Right cardiac atrium (tissue), 5 donors: ENCODE measurements at places on chromosomes 3 and 15.

DNA sequence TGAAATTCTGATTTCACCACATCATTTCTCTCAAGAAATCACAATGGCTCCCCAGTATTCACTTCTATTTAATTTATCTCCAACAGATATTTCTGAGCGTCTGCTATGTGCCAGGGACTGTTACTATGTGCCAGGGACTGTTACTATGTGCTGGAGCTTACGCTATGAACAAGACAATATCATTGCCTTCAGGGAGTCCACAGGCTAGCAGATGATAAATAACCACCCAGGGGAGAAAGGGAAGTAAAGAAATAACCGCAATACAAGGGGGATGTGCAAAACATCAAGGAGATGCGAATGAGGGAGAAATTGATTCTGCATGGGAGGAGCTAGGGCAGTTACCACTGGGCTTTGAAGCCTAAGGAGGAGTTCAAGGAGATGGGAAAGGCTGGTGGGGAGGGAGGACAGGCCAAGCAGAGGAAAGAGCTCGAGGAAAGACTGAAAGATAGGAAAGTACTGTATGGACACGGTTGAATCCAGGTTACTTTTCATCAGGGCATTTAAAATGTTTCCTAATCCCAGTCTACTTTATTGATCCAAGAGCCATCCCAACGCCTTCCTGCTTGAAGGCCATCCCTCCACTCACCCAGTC lies 2.5 kb downstream of the THSD4 start:
- DNase-seq = no peak

GRCh38 chr3:17765819-17766472 lies 23.5 kb upstream of the TBC1D5 start:
- DNase-seq = no peak

DNA sequence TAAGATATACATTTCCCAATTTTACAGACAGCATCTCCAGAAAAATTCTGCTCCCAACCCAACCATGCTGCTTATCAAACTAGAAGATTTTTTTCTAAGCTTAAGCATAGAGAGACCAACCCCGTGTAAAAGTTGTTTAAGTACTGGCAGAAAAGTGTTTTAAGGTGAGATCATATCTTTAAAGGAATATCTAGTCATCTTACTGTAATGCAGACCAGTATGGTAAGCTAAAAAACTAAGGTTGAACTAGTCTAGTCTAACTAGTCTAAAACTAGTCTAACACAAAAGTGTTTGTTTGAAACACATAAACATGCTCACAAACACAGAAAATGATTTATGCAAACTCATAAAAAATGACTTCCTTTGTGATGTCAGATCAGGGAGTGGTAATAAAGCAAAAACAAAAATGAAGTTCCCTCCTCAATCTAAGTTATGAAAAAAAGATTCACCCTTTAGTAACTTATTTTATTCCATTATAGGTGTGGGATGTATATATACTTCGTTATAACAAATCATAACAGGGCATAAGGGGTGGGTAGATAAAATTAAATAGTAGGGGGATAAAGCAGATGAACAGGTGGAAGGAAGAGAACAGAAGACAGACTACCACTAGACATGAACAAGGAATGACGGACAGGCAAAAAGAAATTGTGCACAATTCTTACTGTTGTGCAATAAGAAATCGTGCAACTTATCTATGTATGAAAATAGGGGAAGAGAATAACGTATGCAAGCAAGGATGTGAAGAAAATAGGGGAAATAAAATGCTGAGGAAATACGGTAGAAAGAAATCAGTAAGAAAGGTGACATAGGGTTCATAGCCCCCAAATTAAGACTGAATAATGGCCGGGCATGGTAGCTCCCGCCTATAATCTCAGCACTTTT lies 10.0 kb downstream of the MYO5A start:
- no peak for DNase-seq

- DNase-seq = no peak
Observed at GRCh38 chr15:52805351-52806283, 15.5 kb upstream of the ONECUT1 start.

- no peak for DNase-seq
Observed at GRCh38 chr3:99875581-99875928, 57.9 kb downstream of the CMSS1 start.

GRCh38 chr15:74373731-74374647 lies 6.5 kb upstream of the CYP11A1 start:
- peak; percentile 98 for DNase-seq

DNA sequence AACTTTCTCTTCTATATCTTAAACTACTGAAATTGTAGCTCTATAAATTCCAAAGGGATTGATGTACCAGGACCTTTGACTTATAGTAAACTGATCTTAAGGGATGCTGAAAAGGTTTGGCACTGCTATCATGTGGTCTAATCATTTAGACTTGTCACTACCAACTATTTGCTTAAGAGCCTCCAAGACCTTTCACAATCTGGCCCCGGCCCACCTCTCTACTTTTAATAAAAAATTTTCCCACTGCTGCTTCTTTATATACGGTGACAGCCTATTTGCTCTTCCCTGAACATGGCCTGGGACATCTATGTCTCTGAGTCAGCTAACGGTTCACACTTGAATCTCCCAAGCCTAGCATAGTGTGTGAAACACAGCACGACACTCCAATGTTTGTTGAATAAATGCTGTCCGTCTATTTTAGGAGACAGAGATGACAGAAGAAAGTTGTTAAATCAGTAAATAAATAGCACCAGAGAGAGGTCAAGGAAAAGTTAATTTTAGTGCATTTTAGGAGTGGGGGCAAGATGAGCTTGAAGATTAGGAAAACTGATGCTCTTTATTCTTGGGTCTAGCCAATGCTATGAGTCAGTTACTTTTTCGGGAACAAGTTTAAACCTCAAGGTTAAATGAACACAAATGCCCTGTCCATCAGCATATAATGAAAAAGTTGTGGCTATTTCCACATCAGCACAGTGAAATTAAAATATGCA lies 212.9 kb downstream of the TIGIT start:
- no peak for DNase-seq

GRCh38 chr3:126207166-126207565 lies 26.8 kb upstream of the ALDH1L1 start:
- no peak for DNase-seq

GRCh38 chr3:177131927-177132636 lies 65.2 kb downstream of the TBL1XR1 start:
- no peak for DNase-seq

DNA sequence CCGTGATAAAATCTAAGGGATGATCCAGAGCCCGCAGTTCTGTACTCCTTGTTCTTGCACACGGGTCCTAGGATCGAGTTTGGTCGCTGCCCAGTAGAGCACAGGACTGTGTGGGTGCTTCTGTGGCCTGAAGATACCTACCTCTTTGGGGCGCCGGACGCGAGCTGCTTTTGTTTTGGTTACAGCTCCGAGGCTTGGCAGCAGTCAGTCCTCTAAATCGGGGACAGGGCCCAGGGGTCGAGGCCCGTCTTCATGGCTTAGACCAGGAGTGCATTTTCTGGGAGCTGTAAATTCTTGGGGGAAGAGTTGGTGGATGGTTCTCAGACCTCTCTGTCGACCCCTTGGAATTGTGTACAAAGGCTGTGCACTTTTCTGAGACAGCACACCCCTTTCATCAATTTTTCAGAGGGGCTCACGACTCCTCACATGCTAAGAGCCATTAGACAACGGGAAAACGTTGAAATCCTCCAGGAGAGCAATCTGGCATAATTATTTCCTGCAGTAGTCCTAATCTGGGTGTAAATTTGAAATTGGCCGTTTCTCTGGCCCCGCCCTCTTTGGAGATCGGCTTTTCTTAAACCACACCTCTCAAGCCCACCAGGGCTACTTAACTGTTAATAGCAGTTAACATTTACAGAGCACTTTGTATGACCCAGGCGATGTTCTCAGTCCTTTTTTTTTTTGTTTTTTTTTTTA lies 928 bp downstream of the CEP97 start:
- DNase-seq = peak; percentile 29

DNA sequence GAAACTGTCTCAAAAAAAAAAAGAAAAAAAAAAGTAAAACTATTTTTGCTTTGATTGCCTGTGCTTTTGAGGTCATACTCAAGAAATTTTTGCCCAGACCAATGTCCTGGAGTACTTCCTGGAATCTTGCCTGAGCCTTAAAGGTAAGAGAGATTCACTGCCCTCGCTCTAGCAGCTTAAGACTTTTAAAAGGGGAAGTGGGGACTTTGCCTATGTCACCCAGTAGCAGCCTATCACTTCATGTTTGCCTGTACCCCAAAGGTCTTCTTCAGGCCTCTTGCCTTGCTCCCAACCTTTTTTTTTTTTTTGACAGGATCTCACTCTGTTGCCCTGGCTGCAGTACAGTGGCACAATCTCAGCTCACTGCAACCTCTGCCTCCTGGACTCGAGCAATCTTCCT lies 18.9 kb upstream of the GOLGB1 start:
- DNase-seq = no peak

DNA sequence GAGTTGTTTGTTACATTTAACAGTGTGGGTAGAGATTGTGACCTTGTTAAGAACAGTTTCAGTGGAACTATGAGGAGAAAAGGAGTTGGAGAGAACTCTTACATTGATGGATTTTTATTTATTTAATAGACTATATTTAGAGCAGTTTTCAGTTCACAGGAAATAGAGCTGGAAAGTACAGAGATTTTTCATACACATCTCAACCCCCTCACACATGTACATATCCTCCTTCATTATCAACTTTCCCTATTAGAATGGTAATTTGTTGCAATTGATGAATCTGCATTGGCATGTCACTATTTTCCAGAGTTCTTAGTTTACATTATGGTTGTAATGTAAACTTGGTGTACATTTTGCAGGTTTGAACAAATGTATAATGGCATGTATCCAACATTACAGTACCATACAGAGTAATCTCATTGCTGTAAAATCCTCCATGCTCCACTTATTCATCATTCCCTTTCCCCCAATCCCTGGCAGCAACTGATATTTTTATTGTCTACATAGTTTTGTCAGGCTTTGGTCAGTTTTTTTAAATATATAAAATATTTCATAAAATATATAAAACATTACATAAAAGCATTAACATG lies 756.6 kb upstream of the DPPA4 start:
- no peak for DNase-seq

DNA sequence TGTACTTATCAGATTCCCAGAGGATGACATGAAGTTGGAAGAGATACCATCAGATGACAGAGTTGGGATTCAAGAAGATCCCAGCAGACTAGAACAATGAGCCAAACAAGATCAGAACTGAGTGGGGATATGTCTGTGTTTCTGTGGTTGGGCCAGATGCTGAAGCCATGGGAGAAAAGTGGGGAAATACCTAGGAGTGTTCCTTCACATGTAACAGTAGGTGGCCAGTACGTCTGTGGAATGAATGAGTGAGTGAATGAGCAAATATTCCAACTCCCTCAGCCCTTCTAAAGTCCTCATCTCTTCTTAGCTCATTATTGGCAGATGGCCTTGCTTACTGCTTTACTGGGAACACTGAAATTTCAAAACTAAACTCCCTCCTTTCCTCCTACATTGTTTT lies 32.2 kb upstream of the GREM1 start:
- no peak for DNase-seq

GRCh38 chr15:82228750-82229149 lies 33.8 kb downstream of the EFL1 start:
- DNase-seq = no peak

DNA sequence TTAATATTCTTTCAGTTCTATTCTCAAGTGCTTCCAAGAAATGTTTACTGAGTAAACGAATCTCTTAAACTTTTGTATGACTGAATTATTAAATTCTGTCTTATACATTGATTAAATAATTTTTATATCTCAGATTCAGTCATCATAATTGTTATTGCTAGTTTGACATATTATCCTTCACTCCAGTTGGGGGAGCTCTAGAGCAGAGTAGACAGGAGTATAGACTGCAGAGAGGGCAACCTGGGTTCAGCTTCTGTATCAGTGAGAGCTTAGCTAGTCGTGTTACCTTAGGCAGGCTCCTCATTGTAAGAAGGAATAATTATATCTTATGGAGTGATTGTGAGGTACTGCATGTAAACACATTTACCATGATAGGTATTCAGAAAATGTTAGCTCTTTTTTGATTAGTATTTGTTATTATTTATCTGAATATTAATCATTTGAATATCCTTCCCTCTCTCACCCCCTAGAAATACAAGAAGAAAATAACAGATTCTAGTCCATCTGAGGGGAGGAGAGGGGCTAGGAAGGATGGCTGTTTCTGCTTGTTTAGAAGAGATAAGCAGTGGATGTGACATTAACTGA lies 31.0 kb upstream of the ZCWPW2 start:
- DNase-seq = no peak

GRCh38 chr15:31236184-31237042 lies 90.2 kb upstream of the KLF13 start:
- peak; percentile 78 for DNase-seq

- no peak for DNase-seq
Observed at GRCh38 chr3:30873671-30874070, 20.8 kb downstream of the GADL1 start.

GRCh38 chr3:5330152-5330810 lies 142.8 kb downstream of the EDEM1 start:
- no peak for DNase-seq

GRCh38 chr3:155031186-155031585 lies 48.9 kb upstream of the MME start:
- DNase-seq = no peak

- no peak for DNase-seq
Observed at GRCh38 chr3:98972720-98973119, 71.2 kb upstream of the DCBLD2 start.

DNA sequence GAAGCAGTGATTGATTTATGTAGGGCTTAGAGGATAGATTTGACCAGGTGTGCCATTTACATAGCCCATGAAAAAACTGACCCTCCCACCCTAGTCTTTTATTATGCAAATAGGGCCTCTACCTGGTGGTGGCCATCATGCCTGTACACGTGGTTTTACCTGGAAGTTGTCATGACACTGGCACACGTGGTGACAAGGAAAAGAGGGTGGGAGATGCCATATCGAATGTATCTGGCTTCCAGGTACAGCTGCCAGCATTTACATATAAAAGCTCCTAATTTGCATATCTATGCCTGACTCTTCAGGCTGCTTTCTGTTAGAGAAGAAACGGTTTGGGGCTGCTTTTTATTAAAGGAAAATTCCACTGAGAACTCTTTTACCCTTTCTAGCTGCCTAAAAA lies 35.0 kb upstream of the DNAJC13 start:
- no peak for DNase-seq

DNA sequence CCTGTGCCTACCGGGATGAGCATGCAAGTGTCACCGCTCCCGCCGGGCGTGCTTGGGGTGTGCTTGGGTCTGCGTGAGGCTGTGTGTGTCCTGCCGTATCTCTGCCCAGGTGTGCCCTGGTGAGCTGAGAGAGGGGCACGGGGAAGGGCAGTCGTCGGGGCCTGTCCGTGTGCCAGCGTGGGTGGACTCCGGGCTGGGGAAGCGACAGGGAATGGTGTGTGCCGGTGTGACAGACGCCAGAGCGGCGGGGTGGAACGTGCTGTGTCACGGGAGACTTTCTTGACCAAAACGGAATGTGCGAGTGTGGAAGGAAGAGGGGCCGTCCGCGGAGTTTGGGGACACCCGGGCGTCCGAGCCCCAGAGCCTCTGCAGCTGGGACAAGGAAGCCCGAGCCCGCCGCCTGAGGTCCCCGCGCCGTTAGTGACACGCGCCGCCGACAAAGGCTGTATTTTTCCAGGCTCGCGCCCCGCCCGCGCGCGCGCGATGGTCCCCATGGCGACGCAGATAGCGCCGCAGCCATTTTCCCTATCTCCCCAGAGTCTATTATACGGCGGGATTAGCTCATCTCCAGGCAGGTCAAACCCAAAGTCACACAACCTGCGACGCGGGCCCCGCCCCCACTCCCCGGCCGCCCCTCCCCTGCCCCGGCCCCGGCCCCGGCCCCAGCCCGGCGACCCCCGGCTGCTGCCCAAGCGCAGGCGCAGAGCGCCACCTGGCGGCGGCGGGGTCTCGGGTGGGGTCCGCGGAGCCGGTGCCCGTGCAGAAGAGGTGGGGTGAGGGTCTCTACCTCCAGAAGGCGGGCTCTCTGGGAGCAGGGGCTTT lies 4.5 kb upstream of the GATA2 start:
- DNase-seq = peak; percentile 78
